ENCODE measurements at places on chromosomes 5 and 9.

DNA sequence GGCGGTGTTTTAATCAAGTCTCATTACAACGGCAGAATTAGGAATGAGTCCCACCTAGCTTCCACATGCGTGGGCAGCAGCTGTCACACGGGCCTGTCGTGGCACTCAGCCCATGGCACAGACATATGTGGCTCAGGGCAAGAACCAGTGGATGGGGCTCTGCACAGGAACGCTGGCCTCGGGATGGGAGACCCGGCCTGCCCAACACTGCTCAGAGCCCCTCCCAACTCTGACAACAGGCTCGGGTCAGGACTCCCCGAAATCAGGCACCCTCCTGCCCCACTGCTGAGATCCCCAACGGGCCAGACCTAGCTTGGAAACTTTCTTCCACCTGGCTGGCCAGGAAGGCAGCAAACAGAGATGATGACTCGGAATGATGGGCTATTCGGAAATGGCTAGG lies 4.9 kb upstream of the SURF6 start:
- DNase-seq: no peak

DNA sequence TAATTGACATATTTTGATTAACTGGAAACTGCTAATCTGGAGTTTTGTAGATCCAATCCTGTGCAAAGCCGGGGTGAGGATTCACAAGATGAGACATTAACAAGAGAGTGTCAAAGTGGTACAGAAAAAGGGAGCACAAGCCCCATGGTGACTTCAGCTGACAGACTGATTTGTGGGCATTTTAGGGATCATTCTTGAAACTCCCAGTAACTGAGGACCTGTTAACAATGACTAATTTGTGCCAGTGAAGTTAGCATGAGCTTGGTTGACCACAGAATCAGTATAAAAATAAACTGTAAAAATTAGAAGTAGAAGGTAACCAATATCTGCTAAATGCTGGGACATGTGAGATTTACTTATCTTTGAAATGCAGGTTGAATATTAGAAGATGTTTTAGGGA lies 1578.3 kb downstream of the EFNA5 start:
- DNase-seq: no peak

- DNase-seq: no peak
These were observed 11.3 kb downstream of the SHOC1 start for GRCh38 chr9:111783424-111783823.

DNA sequence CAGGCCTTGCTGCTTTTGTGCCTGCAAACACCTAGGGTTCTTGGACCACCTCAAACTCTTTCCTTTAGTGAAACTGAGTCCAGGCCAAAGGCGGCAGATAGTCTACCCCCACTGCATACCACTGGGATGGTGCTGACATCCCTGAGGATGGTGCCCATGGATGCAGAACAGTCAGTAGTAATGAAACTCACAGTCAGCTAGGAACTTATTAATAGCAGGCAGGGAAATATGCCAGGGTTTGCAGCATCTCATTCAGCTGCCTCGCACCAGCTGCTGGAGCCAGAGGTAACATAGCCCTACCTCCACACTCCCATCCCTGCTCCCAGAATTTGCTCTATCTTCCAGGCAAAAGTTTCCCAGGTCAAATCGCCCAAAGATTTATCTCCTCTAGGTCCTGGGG lies 189.1 kb downstream of the SREK1 start:
- no peak for DNase-seq

GRCh38 chr5:55986931-55987330 lies 7.8 kb downstream of the IL6ST start:
- no peak for DNase-seq

DNA sequence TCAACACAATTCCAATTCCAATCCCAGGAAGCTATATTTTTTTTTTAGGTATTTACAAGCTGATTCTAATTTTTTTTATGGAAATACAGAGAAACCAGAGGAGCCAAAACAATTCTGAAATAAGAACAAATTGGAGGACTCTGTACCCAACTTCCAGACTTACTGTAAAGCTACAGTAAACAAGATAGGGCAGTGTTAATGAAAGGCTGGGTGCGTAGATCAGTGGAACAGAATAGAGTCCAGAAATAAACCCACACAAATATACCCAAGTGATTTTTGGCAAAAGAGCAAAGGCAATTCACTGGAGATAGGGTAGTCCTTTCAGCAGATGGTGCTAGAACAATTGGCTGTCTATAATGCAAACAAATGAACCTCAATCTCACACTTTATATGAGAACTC lies 50.6 kb downstream of the WHRN start:
- DNase-seq: no peak

GRCh38 chr9:134738869-134739659 lies 97.5 kb downstream of the COL5A1 start:
- DNase-seq: peak; percentile 66

GRCh38 chr5:1765141-1765879 lies 34.3 kb downstream of the MRPL36 start:
- DNase-seq: no peak

DNA sequence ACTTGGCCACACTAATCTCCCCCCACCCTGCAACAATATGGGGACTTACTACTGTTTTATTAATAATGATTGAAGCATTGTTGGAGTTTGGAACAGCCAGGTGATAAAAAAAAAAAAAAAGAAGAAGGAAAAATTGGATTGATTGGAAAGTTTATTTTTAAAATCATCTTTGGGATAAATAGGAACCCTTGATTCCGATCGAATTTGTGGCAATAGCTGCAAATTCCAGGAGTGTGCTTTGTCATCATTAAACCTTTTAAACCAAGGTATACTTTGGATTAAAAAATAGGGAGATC lies 907 bp upstream of the NR2F1 start:
- peak; percentile 41 for DNase-seq

GRCh38 chr9:17627641-17628040 lies 48.8 kb downstream of the SH3GL2 start:
- no peak for DNase-seq

DNA sequence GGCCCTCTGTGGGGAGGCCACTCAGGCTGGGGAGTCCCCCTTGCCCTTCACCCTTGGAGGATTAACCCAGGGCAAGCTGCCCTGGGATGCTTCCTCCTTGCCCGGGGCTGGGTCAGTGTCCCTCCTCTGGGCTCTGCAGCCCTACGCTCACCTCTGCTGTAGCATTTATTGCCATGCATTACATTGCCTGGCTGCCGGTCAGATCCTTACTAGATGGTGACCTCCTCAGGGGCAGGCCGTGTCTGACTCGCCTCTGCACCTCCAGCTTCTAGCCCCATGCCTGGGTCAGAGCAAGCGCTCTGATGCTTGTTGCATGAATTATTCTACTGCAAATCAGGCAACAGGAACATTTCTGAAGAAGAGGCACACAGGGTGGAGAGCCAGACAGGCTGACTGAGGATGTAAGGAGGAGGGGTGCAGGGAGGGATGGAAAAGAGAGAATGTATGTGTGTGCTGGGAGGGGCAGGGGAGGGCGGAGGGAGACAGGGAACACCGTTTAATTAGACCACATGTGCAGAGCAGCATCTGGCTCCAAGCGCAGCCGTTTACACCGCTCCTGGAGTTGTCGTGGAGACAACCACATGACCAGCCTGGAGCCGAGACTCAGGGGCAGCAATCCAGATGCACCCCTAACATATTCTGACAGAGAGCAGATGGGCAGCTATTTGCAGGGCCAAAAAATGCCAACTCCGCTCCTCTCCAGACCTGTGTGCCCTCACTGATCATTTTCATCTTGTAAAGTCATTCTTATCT lies 117.0 kb downstream of the CRB2 start:
- DNase-seq: no peak

DNA sequence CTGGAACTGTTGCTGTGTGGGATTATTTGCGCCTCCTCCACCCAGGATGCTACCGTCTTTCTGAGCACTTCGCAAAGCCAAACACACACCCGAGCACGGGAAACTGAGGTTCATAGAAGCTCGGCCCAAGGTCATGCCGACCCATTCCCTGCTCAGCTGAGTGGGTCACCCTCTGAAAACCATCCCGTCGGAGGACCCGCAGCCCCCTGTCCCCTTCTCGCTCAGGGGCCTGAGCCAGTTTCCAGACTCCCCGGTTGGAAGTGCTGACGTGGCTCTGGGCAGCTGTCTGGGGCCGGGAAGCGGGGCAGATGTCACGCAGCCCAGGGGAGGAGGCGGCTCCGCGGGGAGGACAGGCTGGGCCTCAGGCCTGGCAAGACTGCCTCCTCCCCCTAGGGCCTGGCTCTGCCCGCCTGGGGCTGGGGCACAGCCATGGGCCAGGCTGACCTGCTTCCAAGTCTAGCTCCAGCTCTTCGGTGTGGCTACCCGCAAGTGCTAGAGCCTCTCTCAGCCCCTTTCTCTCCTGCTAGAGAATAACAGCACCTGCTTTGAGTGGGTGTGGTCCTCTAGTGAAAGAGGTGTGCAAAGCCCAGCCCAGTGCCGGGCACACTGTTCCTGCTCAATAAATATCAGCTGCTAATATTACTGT lies 9.9 kb upstream of the CXXC5 start:
- DNase-seq: peak; percentile 83

GRCh38 chr5:142615948-142616347 lies 69.9 kb downstream of the FGF1 start:
- DNase-seq: no peak

GRCh38 chr5:122779451-122779850 lies 4.6 kb downstream of the SNX2 start:
- DNase-seq: no peak

- DNase-seq: no peak
These were observed 371.2 kb downstream of the NFIB start for GRCh38 chr9:13942695-13943094.

DNA sequence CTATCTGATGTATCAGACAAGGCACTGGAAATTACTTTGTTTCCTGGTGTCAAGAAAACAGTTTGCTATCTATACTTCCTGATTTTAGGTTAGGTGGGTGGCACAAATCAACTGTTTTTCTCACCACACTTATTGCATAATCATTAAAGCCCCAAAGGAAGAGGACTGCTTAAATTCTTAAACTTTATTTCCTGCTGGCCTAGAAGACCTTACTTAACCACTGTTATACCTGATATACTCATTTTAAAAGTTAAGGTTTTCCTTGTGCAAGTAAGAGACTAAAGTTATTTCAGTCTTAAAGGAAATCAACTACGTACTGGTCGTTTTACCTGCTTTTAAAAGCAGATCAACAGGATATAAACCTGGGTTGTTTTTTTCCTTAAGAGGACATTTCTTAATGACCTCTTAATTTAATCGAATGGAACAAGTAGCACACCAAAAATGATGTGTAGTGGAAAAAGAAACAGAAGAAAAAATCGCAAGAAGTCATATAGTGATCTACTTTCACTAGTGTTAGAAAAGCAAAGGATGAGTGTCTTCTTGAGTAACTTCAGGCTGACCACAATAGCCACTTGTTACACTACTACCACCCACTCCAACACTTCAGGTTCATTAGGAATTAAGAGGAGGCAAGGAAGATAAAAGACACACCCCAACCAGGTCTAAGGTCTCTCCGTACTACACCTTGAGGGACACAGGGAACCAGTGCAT lies 974 bp downstream of the CLINT1 start:
- peak; percentile 39 for DNase-seq
